Activated T-cell treated with anti-CD3 and anti-CD28 coated beads for 4 hours (primary cell): ENCODE measurements at places on chromosomes 6 and 20.

- DNase-seq, result peak; percentile 22
Observed at GRCh38 chr20:19628570-19629134, 129.4 kb upstream of the RIN2 start.

DNA sequence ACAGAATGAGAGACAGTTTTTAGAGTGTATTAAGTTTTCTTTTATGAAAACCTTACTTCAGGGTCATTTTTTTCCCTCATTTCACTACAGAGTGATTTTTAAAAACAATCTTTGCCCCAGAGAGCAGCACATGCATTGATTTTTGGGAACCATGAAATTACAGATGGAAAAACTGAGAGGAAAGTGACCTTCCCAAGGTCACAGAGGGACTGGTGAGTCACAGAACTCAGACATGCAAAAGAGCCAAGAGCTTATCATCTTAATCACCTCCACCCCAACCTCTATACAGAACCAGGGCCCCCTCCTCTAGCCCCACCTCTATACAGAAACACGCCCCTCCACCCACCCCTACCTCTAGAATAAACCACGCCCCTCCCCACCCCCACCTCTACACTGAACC lies 10.7 kb downstream of the PXMP4 start:
- no peak for DNase-seq

DNA sequence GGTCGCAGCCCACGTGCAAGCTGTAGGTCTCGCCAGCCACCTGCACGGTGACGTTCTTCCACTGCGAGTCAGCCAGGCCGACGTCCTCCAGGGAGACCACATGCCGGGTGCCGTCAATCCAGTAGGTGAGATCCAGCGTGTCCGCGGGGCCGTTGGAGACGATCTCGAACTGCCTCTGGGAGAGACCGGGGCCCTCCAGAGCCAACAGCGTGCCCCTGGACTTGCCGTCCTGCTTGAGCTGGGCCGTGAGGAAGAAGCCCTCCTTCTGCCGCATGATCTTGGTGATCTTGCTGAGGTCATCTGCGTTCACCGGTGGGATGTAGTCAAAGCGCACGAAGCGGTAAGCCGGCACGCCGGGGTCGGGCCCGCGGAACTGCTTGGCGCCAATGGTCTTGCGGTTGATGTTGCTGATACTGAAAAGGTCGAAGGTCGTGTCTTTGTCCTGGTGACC lies 5.1 kb downstream of the THBS2 start:
- no peak for DNase-seq

DNA sequence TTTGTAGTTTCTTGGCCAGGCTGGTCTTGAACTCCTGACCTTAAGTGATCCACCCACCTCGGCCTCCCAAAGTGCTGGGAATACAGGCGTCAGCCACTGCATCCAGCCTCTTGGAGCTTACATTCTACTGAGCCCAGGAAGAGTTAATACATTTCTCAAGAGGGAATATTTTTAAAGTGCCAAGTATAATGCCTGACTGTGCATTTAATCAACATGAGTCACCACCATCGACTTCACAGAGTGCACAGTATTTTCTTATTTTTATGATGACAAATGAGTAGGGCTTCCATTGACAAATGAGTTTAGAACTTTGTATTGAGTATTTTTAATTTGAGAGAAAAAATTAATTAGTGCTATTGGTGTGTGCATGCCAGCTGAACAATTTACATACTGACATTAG lies 72.2 kb downstream of the SASH1 start:
- DNase-seq, result no peak

DNA sequence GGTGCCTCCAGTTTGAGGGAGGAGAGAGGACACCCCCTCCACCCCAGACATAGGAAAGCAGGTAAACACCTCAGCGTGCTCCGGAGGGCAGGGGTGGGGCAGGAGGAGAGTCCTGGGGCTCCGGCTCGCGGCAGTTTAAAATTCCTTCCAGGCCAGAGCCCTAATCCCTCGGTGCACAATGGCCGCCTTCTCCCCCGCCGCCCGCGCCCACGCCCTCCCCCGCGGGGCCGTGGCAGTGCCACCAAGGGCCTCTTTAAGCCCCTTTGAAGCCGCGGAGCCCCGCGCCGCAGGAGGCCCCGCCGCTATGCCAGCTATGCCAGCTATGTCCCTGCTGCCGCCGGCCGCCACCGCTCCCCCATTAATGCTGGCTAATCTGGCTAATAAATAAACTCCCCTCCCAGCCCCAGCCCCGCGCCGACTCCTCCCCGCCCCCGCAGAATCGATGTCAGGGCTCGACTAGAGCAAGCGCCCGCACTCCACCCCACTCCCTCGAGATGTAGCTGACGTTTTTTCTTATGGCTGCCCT lies 125.1 kb downstream of the MRPL14 start:
- peak; percentile 43 for DNase-seq

DNA sequence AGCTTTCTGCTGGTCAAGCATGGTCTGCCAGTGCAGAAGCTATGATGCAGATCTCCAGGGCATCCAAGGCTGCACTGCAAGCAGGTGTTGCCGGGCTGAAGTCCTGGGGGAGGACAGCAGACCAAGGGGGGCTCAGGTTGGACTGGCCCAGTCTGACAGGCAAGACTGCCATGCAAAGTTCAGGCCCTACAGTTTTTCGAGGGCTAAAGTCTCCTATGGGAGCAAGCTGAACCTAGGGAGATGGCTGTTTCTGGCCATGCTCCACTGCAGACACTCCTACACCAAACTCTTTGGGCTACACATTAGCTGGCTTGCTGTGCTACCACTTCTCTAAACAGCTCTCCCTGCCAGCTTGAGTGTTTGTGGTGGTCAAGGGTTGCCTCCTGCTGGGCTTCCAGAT lies 130.0 kb upstream of the SYNCRIP start:
- no peak for DNase-seq

- DNase-seq, result no peak
Observed at GRCh38 chr6:143581835-143582480, 70.4 kb upstream of the FUCA2 start.

- DNase-seq, result no peak
Observed at GRCh38 chr20:17832236-17832915, 132.6 kb downstream of the BANF2 start.

GRCh38 chr6:25329161-25329817 lies 50.1 kb downstream of the CARMIL1 start:
- no peak for DNase-seq

DNA sequence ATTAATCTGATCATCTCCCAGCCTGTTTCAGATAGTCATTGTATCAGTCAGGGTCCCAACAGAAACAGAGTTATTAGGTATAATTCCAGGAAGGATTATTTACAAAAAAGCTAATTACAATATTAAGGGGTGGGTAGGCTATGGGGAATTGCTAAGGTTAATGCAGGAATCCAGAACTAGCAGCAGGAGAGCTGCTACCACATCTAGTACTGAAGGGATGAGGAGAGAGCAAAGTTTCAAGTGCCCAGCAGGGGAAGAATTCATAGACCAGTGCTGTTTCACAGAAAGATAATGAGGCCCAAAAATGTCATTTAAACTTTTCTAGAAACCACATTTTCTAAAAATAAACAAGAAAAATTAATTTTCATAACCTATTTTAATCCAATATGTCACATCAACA lies 284.2 kb downstream of the HACE1 start:
- no peak for DNase-seq

- DNase-seq, result no peak
Observed at GRCh38 chr20:59750209-59750840, 146.0 kb downstream of the PHACTR3 start.

GRCh38 chr6:149939909-149940671 lies 1.7 kb upstream of the ULBP2 start:
- no peak for DNase-seq

GRCh38 chr6:36669002-36669401 lies 9.5 kb upstream of the CDKN1A start:
- DNase-seq, result no peak

DNA sequence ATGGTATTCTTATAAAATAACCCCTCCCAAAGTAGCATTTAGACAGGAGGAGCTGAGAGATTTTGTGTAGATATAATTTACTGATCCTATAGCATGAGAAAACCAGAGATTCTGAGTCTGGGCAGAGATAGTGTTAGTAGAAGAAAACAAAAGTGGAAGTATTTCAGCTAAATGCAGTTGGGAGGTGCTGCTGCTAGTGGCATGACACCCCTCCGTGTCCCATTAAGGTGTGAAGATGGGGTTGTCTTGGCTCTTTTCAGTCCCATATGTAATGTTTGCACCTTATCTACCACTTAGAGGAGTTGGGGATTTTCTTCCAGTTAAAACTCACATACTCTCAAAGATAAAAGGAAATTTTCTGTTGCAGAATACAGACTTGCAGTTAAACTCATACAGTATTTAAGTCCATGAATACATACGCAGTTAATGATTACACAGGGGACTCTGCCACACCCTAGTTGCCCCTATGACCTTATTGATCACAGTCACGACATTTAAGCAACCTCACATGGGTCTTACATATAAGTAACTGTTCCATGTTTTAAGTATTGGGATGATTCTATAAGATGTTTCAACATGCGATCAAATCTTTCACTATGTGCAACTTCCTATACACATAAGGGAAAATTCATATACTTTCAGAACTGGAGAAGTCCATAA lies 11.5 kb downstream of the TAAR2 start:
- no peak for DNase-seq

DNA sequence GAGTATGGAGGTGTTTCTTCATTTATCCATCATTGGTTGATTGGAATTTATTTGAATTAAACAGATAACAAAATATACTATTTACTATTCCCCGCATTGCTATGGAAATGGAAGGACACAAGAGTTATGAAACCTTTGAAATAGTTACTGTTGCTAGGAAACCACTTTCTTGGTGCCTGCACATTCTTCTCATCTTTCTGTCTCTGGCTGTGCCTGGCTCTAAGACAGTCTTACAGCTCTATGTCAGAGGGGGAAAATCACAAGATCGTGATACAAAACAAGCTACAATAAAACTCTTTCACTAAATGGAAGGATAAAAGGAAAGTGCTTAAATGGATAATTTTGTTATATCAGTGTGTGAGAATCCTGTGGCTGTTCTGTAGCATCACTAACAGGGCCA lies 453.0 kb downstream of the LMBRD1 start:
- DNase-seq, result no peak

GRCh38 chr6:32886681-32887383 lies 32.8 kb downstream of the PSMB9 start:
- no peak for DNase-seq

GRCh38 chr6:109611502-109611901 lies 79.5 kb downstream of the AK9 start:
- DNase-seq, result no peak

DNA sequence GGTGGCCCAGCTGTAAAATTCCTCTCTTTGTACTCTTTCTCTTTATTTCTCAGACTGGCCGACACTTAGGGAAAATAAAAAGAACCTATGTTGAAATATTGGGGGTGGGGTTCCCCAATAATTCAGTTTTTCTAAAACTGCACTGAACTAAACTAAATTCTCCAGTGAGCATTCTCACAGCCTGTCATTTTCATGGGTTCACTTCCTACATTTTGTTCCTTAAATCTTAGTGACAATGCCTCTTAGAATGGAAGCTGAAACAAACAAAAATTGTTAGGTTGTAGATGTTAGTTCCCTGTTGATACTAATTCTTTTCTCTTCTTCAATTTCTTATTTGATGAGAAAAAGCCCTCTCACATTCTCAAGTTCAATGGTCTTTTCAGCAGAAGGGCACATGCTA lies 35.8 kb upstream of the IFNGR1 start:
- DNase-seq, result no peak

DNA sequence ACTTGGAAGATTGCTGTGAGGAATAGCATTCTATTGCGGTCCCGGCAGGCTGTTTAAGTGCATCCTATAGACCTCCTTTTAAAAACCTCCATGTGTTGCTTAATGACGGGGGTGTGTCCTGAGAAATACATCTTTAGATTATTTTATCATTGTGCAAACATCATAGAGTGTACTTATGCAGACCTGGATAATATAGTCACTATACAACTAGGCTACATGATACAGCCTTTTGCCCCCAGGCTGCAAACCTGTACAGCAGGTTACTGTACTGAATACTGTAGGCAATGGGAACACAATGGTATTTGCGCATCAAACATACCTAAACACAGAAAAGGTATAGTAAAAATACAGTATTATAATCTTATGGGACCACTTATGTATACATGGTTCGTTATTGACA lies 175.6 kb downstream of the RNF144B start:
- DNase-seq, result no peak

- no peak for DNase-seq
Observed at GRCh38 chr6:166707045-166707444, 80.0 kb upstream of the RPS6KA2 start.

- DNase-seq, result no peak
Observed at GRCh38 chr6:155604991-155605390, 149.4 kb upstream of the NOX3 start.

- DNase-seq, result no peak
Observed at GRCh38 chr20:15060265-15061060, 723.1 kb upstream of the FLRT3 start.

DNA sequence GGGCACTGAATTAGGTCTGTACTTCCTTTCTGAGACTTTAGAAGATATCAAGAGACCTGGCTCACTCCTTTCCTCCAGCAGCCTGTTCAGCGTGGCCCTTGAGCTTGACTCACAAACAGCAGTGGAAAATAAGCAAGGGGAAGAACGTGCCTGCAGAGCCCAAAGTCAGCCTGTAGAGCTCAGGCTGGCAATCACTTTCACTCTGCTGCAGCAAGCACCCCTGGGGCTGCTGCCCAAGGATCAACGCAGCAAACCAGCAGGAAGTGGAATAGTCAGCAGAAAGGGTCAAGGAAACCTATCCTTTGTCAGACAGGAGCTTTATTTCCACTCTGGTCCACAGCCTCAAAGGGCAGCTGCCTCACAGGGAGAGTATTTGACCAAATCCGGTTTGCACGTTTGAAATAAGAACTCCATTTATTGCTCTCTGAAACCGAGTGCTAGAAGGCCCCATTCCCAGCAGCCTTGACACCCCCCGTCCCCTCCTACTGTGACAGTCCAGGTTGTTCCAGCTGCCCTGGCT lies 77.4 kb downstream of the PRDM1 start:
- peak; percentile 33 for DNase-seq

GRCh38 chr6:128932061-128932460 lies 49.1 kb downstream of the LAMA2 start:
- no peak for DNase-seq
